Stimulated activated CD8-positive, alpha-beta memory T cell treated with anti-CD3 and anti-CD28 coated beads, Interleukin-4, amount 100 ng/mL, for 4 hours (primary cell): ENCODE measurements at places on chromosomes 13 and 19.

- DNase-seq = no peak
Observed at GRCh38 chr19:19081642-19082151, 17.9 kb downstream of the SLC25A42 start.

DNA sequence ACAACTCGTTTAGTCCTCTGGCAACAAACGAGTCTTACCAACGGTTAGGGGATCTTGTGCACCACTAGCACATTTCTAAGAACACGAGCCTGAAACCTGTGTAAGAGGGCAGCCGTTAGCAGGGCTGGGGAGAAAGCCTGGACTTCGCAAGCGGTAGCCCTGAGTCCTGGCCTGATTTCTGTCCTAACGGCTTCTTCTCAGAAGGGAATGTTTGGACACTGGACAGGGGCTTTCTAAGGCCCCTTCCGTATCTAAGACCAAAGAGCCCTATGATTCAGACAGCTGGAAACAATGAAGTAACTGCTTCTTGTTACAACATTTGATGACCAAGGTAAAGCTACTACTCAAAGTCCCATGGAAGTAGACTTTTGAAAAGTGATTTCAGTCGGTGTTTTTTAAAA, 2.2 kb downstream of the ANKRD10 start:
- no peak for DNase-seq

GRCh38 chr19:46495786-46496099, at the start of gene PNMA8B:
PNMA8B (minus strand) TSS chr19:46495867; CDS start chr19:46495465, 402 bp downstream.
- DNase-seq = no peak

GRCh38 chr19:47598407-47599349, 10.3 kb upstream of the BICRA start:
- DNase-seq = no peak

- no peak for DNase-seq
Observed at GRCh38 chr13:101916108-101916774, 463.8 kb downstream of the ITGBL1 start.

DNA sequence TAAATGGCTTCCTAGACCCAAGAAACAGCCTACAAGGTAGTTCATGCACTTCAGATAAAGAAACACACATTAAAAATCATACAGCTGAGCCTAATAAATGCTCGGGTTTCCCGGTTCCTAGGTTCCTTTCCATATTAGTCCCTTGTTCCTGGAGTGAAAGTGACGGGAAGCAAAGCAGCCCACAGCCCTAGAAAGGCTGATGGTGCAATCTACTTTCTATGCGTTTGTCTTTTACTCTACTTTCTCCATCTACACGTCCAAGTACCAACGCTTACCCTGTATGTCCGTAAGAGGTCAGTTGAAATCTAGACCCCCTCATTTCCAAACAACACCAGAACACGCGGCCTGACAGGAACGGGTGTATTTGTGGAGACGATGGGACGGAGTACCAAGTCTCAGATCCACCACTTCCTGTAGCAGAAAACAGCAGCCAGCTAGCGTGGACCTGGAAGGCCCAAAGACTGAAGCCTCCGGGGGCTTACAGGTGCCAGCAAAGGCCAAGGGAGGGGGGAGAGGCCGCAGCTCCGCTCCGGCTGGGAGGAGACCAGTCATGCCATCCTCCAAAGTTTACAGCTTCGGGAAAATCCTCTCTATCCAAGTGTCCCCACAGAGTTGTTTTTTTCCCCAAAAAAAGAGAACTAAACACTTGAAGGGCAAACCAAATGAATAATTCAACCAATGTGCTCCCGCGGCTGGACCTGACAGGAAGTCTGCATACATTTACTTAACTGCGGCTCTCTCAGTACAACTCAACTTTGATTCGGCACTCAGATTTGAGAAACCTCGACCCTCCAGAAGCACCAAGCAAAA, 34.1 kb downstream of the STK24 start:
- no peak for DNase-seq

DNA sequence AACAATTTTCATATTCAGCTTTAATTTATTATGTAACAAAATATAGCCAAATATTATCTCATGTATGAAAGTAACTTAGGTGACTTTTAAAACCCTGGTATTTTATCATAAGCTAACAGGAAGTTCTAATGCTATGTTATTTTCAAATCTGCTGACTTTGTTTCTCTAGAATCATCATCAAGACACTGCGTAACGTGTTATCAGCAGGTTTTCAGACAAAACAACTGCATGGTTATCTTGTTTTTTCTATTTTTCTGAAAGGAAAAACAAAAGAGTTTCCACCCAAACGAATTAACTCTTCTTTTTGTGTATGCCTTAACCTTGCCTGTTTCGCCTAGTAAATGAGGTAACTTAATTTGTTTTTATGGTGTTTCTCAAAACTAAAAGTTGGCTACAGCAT, 156.3 kb downstream of the TBC1D4 start:
- no peak for DNase-seq

- DNase-seq = no peak
Observed at GRCh38 chr13:71603255-71603654, 263.7 kb downstream of the DACH1 start.

- DNase-seq = no peak
Observed at GRCh38 chr19:34172661-34173192, 423 bp downstream of the LSM14A start.

- DNase-seq = peak; percentile 91
Observed at GRCh38 chr19:6674868-6675305, 4.9 kb upstream of the TNFSF14 start.

GRCh38 chr13:23629566-23630272, 59.5 kb downstream of the TNFRSF19 start:
- DNase-seq = no peak

DNA sequence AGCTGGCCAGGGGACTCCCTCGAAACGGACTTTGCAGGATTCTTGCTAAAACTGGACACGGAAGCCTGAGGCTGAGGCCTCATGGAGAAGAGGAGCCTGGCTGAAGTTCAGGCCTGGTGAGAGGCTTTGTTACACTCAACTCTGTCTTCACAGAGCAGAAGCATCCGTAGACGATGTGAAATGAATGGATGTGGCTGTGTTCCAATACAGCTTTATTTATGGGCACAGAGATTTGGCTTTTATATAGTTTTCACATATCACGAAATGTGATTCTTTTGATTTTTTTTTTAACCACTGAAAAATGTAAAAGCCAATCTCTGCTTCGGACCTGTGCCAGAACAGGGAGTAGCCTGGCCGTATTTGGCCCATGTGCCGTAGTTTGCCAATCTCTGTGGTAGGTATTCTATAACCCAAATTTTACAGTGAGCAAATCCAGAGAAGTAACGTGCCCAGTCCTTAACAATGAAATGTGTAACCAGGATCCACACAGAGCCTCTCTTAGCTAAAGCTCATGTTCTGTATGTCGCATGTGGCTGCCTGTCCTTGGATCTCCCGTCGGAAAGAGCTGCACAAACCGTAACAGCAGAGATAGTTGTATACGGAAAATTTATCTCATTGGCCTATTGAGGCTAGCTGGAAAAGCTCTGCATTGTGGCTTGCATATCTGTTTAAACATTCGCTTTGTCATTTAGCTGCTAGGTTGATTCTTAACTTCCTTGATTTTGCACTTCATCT, 171.6 kb upstream of the RNF113B start:
- DNase-seq = no peak

DNA sequence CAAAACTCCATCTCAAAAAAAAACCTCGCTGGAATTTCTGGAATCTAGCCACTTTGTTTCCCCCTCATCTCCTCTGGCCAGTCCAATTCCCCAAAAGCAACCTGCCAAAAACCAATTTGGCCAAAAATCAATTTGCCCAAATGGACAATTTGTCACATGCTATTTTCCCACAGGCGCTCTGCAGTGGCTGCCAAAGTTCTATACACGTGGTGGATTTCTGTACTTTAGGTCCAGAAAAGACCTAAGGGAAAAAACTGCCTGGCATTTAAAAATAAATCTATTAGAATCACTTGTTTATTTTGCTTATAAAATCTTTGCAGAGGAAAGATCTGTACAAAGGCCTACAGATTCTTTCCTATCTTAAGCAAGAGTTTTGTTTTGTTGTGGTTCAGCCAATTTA, 79.4 kb downstream of the MAP4K1 start:
- DNase-seq = no peak

DNA sequence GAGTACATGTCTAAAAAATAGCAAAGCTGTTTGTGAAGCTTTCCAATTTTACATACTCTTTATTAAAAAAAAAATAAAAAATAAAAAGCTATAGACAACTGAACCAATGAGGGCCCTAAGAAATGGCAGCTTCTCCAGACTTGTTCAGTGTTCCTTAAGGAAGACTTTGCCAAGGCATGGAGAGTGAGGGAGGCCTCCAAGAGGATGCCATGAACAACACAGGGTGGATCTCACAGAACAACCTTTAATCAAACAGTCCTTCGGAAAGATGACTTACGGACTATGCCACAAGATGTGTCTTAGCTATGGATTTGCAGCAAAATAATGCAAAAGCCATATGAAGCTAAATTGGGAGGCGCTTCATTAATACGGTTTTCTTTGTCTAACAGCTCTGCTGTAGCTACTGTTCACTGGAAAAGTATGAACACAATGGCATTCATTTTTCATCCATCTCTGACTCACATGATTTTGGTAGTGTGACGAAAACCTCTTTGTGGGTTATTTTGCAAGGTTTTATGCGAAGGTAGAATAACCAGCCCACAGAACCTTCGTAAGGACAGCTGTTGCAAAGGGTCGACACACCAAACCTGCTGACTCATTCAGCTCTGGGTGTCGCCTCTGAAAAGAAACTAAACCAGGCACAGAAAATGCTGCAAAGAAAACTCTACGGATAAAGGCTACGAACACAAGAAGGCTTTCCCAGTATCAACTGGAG, 27.7 kb downstream of the EFNB2 start:
- no peak for DNase-seq
